Stimulated activated CD4-positive, alpha-beta T cell treated with anti-CD3 and anti-CD28 coated beads, Interleukin-1b, Interleukin-23, amount 100 ng/mL, for 1 hour (primary cell): ENCODE measurements at places on chromosomes 5 and 9.

- DNase-seq: no peak
Observed at GRCh38 chr9:108325406-108325805, 530.4 kb downstream of the ACTL7B start.

- no peak for DNase-seq
Observed at GRCh38 chr9:35718721-35719511, 13.1 kb downstream of the TLN1 start.

DNA sequence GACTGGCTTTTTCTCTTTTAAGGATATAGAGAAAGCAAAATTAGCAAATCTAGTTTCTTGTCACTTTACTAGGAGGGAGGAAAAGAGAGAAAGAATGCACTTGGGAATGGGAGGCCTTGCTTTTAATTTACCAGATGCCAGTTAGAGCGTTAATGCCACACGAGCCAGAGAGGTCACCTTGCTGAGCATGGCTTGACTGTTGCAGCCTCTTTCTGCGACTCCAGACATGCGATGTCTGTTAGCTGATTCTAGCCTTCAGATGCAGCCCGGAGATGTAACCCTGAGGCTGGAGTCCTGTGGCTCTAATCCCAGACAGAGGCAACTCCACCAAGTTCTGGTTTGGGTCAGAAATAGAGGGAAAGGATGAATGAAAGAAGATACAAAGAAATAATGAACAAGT, 152.5 kb downstream of the TRIO start:
- DNase-seq: no peak

DNA sequence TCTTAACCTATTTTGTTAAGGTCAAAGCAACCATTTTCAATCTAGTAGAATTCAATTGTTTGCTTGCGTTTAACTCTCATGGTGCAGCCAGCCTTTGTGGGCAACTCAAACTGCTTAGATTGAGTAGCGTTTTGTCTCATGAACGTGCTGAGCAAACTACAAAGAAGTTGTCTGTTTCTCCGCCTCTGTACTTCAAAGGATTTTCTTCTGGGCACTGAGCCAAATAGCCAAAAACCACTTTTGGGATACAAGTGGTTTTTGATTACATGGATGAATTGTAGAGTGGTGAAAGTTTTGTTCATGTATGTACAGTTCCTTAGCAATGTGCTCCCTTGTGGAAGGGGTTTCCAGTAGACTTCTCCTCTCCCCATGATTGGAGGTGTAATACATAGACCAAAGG, 122.9 kb downstream of the CFAP90 start:
- DNase-seq: no peak

DNA sequence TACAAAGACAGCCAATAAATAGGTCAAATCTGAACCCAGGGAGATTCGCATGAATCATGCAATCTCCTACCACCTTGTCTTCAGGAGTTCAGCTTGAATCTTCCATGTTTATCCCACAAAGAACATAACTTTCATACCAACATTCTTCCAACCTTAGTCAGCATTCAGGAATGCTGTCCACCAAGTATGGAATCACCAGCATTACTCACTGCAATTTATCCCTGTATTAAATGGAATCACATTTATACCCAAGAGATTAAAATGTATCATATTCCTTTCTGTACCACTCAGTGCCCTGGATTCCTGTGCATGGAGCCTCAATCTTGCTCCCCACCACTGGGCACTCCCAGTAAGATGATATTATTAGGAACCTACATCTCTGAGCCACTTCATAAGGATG, 162.6 kb downstream of the GLIS3 start:
- no peak for DNase-seq

- DNase-seq: no peak
Observed at GRCh38 chr9:134502266-134502791, 139.3 kb upstream of the COL5A1 start.

GRCh38 chr9:2116073-2116472, 100.9 kb downstream of the SMARCA2 start:
- no peak for DNase-seq

DNA sequence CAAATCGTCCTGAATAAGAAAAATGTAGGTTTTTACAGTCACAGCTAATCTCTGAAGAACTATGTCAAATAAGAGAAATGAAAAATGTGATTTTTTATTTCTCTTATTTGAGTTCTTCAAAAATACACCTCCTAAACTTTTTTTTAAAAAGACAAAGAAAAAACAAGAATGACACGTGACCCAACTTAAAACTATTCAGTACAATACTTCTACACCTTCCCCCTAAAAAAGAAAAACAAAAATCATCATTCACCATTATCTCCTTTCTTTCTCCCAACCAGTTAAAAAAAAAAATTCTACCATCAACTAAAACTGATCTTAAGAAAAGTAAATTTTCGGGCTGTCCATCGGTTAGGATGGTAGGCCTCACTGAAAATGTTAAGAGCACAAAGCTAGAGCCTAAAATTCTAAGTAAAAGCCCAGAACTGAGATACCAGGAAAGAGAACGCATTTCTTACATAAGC, 2.1 kb downstream of the RNF145 start:
- no peak for DNase-seq

DNA sequence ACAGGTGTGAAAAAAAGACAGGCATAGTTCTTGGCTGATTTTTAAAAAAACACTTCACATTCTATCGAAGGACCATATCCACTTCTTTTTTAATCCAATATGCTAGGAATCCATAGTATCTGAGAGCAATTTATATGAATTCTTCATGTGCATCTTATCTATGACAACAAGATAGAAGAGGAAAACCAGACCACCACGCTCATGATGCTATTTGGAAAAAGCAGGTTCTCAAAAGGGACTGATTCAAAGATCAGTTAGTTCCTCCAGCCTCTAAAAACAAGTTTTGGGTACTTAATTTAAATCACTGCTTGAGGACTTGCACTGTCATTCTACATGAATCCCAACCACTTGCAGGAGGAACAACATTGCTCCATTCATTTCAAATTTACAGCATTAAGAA, 6.3 kb downstream of the MEF2C start:
- no peak for DNase-seq

GRCh38 chr5:107997338-107997980, 326.7 kb upstream of the EFNA5 start:
- DNase-seq: no peak

GRCh38 chr5:53113947-53114346, 4.4 kb upstream of the MOCS2 start:
- no peak for DNase-seq

GRCh38 chr5:35089334-35090314, 41.9 kb upstream of the AGXT2 start:
- peak; percentile 11 for DNase-seq

- no peak for DNase-seq
Observed at GRCh38 chr5:66558560-66558959, 37.6 kb upstream of the MAST4 start.

DNA sequence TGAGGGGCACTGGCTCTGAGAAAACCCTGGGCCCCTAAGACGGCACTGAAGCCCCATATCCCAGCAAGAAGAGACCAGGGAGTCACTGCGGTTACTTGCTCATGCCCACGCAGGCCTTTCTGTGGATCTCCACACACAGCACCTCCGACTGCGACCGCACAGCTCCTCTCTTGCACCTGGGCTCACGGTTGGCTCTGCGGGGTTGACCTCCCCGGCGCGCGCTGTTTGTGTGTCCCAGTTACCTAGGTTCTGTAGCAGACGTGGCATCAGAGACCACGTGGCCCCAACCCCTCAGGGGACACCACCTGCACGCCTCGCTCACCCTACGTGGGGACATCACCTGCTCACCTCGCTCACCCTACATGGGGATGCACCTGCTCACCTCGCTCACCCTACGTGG, 12.7 kb downstream of the LPCAT1 start:
- no peak for DNase-seq

DNA sequence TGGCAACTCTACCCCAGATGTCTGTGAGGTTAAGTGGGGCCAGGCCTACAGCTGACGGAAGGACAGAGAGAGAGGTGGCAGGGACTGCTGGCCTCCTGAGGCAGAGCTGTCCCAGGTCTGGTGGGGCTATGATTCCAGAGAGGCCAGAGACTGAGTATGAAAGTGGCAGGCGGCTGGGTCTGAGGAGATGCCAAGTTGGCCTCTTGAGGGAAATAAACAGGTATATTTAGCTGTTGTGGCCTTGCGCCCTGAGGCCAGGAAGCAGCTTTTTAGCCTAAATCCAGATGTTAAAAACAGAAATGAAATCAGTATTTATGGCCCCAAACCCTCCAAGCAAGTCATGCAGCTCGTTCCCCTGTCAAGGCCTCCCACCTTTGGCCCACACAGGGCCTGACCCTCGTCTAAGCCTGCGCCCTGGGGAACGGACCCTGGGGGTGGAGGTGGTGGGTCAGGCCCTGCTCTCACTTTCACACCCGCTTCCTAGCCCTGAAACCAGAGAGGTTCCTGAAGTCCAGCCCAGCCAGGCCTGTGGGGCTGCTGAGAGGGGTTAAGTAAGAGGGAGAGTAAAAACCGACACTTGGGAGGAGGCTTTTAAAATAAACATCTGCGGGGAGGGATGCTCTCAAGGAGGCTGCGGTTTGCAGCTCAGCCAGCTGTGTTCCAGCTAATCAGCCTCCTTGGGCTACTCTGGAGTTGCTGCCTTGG, 18.7 kb downstream of the PCDHGC5 start:
- no peak for DNase-seq

- DNase-seq: no peak
Observed at GRCh38 chr5:180785121-180785781, 17.4 kb downstream of the MGAT1 start.

GRCh38 chr5:148511810-148512347, 128.1 kb downstream of the FBXO38 start:
- DNase-seq: no peak

- peak; percentile 63 for DNase-seq
Observed at GRCh38 chr5:61658592-61659008, 326.5 kb downstream of the ZSWIM6 start.

DNA sequence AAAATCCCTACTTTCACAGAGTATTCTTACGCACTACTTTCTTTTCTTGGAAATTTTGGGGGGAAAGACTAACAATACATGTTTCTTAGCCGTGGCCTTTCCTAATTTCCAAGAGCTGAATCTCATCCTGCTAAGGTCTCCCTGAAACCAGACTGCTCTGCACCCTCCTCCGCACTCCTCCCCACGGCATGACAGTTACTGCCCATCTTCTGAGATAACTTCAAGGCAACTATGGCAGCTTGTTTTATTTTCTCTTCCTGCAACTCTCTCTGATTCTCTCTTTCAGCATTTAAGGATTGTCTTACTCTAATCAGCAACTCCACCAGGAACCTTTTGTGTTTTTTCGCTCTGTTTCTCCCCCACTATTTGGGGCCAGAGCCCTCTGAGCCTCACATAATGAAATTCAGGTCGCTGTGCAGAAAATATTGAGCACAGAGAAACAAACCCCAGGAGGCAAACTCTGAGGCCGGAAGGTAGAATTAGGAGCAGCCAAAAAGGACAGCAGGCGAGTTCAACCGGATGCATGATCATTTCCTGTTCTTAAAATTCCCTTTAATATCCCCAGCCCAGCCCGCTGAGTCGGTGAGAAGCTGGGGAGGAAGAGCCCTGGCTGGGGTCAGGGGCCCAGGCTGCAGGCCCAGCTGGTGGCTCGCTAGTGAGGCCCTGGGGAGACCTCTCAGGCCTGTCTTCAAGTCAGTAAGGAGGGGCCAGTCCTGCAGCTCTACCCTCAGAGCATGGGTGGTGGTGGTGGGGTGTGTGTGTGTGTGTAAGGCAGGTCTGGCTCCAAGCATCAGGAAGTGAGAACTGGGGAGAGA, 213.6 kb upstream of the S1PR3 start:
- DNase-seq: no peak

- no peak for DNase-seq
Observed at GRCh38 chr9:4402501-4402900, 87.8 kb upstream of the SLC1A1 start.

DNA sequence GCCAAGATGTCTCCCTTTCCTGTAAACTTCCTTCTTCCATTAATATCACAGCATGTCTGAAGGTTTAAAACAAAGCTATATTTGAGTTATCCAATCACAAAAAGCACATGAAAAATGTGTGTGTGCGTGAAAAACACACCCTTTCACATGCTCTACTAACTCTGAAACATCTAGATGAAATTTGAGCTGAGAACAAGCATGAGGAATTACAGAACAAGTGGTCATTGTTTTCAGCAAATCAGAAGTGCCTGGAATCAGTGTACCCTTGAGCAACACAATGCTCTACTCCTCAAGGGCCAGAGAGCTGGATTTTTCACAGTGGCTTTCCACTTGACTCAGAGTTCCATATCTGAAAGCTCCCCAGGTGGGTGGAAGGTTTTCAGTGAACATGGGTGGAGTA, 255.9 kb downstream of the PSAT1 start:
- no peak for DNase-seq

- DNase-seq: no peak
Observed at GRCh38 chr5:91491229-91491628, 108.1 kb upstream of the ARRDC3 start.

- no peak for DNase-seq
Observed at GRCh38 chr9:87543251-87543650, 45.6 kb downstream of the DAPK1 start.

DNA sequence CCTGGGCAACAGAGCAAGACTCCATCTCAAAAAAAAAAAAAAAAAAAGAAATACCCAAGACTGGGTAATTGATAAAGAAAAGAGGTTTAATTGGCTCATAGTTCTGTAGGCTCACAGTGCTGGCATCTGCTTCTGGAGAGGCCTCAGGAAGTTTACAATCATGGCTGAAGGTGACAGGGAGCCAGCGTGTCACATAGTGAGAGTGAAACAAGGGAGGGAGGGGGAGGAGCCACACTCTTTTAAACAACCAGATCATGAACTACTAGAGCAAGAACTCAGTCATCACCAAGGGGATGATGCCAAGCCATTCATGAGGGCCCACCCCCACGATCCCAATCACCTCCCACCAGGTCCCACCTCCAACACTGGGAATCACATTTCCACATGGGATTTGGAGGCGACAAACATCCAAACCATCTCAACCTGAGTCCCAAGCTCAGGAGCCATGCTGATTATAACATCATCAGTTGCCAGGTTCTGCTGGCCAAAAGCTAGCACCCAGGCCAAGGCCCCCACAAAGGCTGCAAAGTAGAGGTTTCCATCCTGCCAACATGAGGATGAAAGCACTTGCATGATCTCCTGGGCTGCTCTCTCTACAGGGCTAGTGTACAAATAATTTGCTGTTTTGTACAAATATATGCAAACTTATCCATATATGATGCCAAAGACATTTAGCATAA, 15.3 kb downstream of the DENND1A start:
- no peak for DNase-seq

GRCh38 chr9:121107029-121107428, 32.3 kb downstream of the CNTRL start:
- no peak for DNase-seq

DNA sequence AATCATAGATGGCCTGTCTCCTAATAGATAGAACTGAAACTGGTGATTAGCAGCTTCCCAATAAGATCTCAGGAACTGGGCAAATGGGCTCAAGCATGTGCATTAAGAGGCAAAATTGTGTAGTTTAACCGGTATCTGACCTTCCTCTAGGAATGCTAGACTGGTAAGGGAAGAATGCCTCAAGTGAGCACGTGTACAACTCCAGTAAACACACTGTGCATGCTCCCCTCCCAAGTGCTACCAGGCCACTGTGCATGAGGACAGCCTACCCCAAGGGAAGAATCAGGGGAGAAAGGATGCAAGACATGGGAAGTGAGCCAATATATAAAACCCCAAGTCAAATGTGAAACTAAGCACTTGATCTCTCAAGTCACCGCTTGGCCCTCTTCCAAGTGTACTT, 1157.4 kb upstream of the CDH18 start:
- DNase-seq: no peak
